ENCODE measurements at places on chromosomes 12 and 14. TPM values are rescaled to one million over a fixed set of nuclear protein-coding genes. Genes with fewer than 3 reads are reported as not detected.

The SERPINA10 gene
- total RNA-seq, result 0.06 TPM

The TMEM121 gene
- total RNA-seq, result 14.7 TPM

The PLEKHD1 gene
- total RNA-seq, result 4.3 TPM

The SLC25A47 gene
- not detected for total RNA-seq

The BTG1 gene
- total RNA-seq, result 56.1 TPM

The GRIN2B gene
- total RNA-seq, result 4.4 TPM

The SLC6A15 gene
- 0.58 TPM for total RNA-seq

The GLIPR1L1 gene
- not detected for total RNA-seq

The SUPT16H gene
- 74.0 TPM for total RNA-seq

The RERG gene
- 40.5 TPM for total RNA-seq

The CLEC14A gene
- 31.0 TPM for total RNA-seq

The KCNC2 gene
- 2.2 TPM for total RNA-seq

The TMEM63C gene
- 0.35 TPM for total RNA-seq

The INF2 gene
- total RNA-seq, result 60.6 TPM

The GPR135 gene
- total RNA-seq, result 5.7 TPM

The DAO gene
- total RNA-seq, result 0.53 TPM

The NOXRED1 gene
- total RNA-seq, result 0.58 TPM

The MDGA2 gene
- 2.5 TPM for total RNA-seq

The NUDT14 gene
- 22.9 TPM for total RNA-seq

The KRT71 gene
- total RNA-seq, result 0.29 TPM

The C1S gene
- total RNA-seq, result 87.9 TPM

The OR4E2 gene
- not detected for total RNA-seq

The AHNAK2 gene
- total RNA-seq, result 2.6 TPM

The SBNO1 gene
- 18.9 TPM for total RNA-seq

The EFS gene
- 35.5 TPM for total RNA-seq

The SMCO3 gene
- 3.3 TPM for total RNA-seq

The GON7 gene
- 16.0 TPM for total RNA-seq

The NIN gene
- 27.9 TPM for total RNA-seq

The LYZ gene
- 115 TPM for total RNA-seq

The SERPINA3 gene
- total RNA-seq, result 0.29 TPM

The ACSM4 gene
- not detected for total RNA-seq

The MUCL1 gene
- not detected for total RNA-seq

The SIX6 gene
- total RNA-seq, result not detected

The RNASE7 gene
- total RNA-seq, result 0.18 TPM

The PIANP gene
- 2.0 TPM for total RNA-seq

The TMEM260 gene
- total RNA-seq, result 37.8 TPM

The TMEM179 gene
- 1.2 TPM for total RNA-seq

The PRKD1 gene
- total RNA-seq, result 32.4 TPM

The NTF3 gene
- total RNA-seq, result 5.7 TPM

The PMEL gene
- 3.2 TPM for total RNA-seq

The PGAM5 gene
- total RNA-seq, result 28.4 TPM

The COQ5 gene
- total RNA-seq, result 51.4 TPM

The POLE2 gene
- 14.4 TPM for total RNA-seq

The GPR84 gene
- total RNA-seq, result 0.53 TPM
